LoVo (cell line): ENCODE measurements at places on chromosomes 12 and 14.

- DNase-seq, result no peak
Measured at GRCh38 chr14:100885196-100885595, 18.3 kb downstream of the RTL1 start.

DNA sequence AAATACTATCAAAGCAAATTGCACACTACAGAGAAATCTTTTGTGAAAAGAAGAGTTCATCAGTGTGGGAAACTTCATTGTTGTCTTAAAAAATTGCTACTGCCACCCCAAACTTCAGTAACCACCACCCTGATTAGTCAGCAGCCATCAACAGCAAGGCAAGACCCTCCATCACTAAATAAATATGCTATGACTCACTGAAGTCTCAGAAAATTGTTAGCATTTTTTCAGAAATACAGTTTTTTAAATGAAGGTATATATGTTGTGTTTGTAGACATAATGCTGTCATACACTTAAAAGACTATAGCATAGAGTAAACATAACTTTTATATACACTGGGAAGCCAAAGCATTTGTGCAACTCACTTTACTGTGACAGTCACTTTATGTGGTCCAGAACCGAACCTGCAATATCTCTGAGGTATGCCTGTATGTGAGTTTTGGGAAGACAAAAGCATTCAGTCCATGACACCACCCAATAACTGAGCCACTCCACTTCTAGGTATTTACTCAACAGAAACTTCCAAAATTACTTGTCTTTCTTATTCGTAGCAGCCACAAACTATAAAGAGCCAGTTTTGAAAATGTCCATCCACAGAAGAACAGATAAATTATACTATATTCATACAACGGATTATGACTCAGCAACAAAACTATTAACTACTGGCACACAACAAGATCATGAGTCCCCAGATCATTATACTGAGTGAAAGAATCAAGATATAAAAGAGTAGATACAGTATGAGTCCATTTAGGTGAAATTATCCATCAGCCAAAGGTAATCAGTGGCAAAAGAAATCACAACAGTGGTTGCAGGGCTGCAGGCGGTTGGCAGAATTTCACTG lies 649.6 kb downstream of the BCL11B start:
- DNase-seq, result no peak

- DNase-seq, result peak; percentile 46
Measured at GRCh38 chr12:3661028-3661427, 91.9 kb downstream of the CRACR2A start.

DNA sequence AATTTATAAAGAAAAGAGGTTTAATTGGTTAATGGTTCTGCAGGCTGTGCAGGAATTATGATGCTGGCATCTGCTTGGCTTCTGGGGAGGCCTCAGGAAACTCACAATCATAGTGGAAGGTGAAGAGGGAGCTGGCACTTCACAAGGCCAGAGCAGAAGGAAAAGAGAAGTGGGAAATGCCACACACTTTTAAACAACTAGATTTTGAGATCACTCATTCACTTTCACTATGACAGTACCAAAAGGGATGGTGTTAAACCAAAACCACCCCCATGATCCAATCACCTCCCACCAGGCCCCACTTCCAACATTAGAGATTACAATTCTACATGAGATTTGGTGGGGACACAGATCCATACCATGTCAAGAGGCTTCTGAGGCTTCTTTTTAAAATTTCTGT lies 62.6 kb downstream of the SLC38A4 start:
- no peak for DNase-seq

DNA sequence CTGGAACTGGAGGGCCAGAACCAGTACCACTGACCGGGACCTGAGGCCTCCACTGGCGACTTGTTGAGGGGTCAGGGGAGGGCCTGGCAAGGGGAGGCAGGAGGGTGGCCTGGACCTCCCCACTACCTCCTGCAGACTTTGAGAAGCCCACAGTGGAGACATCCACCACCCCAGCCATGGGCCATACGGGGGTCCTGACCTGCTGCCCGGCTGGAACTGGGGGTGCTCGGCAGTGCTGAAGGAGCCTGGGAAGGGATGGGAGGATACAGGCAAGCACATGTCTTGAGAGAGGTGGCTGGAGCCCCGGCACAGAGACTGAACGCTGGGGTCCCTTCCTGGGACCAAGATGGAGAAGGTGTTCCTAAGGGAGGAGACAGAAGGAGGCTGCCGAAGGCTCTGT lies 14.3 kb downstream of the NGB start:
- no peak for DNase-seq

- no peak for DNase-seq
Measured at GRCh38 chr14:95255013-95255412, 64.7 kb downstream of the CLMN start.

- DNase-seq, result no peak
Measured at GRCh38 chr12:104294927-104295668, 8.4 kb upstream of the EID3 start.

GRCh38 chr12:9925705-9926393 lies 6.3 kb downstream of the CLEC2A start:
- peak; percentile 54 for DNase-seq

DNA sequence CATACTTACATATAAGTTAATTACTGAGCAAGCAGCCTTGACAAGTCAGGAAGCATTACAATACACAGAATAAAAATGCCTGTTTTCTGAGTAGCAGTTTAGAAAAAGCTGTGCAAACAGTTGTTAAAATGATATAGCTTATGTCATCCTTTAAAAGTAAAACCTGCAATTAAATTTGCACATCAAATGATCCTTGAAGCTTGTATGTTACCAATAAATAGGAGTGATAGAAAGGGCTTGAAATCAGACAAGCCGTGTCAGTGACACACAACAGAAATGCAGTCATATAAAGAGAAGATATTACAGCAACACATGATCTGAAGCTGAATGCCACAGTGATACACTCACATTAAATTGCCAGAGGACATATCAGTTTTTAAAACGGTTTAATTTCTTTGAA lies 70.0 kb downstream of the EPS8 start:
- DNase-seq, result no peak

DNA sequence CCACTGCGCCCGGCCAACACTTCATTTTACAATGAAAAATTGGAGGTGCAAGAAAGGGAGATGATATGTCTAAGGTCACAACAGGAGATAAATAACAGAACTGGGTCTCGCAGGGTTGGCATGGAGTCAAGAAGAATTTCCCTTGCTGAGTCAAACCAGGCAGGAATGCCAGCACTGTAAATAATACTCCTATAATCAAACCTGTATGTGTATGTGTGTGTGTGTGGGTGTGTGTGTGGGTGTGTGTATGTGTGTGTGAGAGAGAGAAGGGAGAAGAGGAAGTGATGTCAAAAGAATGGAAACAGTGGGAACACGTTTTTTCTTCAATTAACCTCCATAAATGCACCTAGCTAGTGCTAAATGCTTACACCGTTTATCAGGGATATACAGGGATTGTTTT lies 70.4 kb downstream of the TMEM116 start:
- no peak for DNase-seq

DNA sequence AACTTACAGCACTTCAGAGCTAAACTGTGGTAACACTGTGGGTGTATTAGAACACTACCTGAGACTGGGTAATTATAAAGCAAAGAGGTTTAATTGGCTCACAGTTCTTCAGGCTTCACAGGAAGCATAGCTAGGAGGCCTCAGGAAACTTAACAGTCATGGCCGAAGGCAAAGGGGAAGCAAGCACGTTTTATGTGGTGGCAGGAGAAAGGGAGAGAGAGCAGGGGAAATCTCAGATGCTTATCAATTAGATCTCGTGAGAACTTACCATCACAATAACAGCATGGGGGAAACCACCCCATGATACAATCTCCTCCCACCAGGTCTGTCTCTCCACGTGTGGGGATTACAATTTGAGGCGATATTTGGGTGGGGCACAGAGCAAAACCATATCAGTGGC lies 512.6 kb downstream of the RERGL start:
- no peak for DNase-seq

- peak; percentile 58 for DNase-seq
Measured at GRCh38 chr14:94066089-94066676, 14.8 kb downstream of the DDX24 start.

DNA sequence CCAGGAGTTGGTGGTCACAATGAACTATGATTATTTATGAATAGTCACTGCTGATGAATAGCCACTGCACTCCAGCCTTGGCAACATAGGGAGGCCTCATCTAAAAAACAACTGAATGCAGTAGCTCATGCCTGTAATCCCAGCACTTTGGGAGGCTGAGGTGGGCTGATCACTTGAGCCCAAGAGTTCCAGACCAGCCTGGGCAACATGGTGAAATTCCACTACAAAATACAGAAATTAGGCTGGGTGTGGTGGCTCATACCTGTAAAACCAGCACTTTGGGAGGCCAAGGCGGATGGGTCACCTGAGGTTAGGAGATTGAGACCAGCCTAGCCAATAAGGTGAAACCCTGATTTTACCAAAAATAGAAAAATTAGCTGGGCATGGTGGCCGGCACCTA lies 13.5 kb upstream of the FAM177A1 start:
- no peak for DNase-seq

DNA sequence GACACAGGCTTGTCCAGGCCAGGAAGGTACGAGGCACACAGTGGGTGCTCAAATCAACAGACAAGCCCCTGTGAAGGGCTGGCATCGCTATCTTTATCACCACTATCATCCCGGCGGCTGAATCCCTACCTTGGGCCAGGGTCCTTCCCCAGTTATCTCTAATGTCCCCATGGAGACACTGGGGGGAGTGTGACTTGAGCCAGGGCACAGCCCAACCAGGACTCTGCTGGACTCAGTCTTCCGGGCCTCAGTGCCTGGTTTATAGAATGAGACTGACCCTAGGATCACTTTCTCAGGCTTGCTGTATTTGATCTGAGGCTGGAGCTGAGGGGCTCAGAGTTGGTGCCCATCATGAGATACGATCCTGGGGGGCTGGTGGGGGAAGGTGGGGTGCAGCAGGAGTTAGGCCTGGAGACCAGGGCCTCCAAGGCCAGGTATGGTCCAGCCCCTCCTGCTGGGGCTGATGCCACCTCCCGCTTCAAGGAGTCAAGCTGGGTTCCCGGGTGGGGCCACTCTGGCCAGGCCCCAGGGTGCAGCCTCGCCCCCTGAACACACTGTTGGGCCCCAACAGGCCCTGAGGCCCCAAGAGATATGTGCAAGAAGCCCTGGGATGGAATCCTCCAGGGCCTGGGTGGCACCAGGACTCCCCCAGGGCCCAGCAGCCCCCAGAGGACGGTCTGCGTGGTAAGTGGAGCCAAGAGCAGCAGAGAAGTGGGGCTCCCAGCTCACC lies 11.8 kb downstream of the BEGAIN start:
- no peak for DNase-seq

DNA sequence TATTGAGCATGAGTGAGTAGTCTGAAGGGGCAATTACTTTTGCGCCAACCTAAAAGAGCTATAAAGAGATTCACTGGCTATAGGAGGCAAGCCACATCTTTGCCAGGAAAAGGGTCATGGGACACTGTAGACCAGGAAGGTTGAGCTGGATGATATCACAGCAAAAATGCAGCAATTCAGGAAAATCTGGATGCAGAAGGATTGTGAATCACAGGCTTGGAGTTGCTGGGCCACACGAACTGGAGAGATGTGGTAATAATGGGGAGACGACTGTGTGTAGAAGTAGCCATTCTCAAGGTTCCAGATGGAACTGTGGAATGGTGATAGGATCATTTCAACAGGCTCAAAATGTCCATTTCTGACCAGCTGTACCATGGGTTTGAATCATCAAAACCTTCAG lies 151.4 kb upstream of the DAAM1 start:
- DNase-seq, result no peak

- DNase-seq, result no peak
Measured at GRCh38 chr14:39430762-39431415, 1.3 kb downstream of the FBXO33 start.

- DNase-seq, result no peak
Measured at GRCh38 chr12:4270016-4270830, 3.3 kb upstream of the CCND2 start.

DNA sequence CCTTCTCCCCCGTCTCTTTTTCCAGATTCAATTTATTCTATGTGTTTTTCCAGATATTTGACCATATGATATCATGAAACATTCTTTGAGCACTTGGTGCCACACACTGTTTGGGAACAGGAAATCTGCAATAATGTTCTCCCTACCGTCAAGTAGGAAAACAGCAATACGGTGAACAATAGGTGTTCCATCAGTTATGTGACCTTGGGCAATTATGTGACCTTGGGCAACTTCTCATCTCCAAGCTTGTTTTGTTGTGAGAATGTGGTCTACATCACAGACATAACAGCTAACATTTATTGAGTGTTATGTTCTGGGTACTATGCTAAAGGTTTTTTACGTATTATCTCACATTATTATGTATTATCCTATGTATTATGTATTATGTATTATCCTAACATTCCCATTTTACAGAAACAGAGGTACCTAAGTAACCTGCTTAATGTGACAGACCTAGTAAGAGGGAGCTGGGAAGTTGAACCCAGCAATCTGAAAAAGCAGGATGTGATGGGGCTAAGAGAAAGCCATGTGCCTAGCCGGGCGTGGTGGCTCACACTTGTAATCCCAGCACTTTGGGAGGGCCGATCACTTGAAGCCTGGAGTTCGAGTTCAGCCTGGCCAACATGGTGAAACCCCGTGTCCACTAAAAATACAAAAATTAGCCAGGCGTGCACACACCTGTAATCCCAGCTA lies 1.2 kb upstream of the NEK9 start:
- DNase-seq, result peak; percentile 19

DNA sequence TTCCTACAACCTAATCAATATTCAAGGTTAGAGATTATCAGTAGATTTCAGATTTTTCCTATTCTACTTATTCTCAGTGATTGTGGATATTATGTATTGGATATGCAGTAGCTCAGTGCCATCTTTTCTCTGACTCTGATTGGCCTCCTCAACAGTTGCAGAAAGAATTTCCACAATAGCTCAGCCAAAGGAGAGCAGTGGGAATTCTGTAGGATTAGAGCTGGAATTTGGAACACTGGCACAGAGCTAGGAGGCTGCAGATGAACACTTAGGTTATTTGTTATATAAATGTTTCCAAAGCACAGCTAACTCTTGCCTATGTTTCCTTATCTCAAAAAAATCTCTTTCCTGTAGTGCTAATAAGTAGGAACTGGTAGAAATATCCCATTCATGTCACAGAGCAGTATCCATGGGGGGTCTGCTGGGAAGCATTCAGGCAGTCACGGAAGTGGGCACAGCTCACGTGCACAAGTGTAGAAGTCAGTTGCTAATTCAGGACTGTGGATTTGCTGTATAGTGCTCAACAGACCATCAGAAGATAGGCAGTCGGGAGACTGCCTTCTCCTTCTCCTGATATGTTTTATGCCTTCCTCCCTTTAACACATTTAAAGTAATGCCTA lies 116.2 kb upstream of the TMEM260 start:
- no peak for DNase-seq

DNA sequence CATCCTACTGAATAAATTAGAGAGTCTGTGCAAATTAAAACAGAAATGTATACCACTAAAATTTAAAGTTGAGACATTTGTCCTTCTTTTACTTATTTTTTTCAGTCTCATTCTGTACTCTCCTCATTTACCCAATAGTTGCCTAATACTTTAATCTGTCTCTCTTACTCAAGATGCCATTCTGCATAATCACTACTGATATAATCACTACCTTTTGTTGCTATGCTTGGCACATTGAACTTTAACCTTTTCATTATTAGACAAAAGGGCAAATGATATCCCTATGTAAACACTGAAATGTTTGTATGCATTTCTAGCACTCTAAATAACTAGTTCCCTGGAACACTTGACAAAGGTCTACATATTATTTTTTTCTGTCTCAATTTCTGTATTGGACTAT lies 1108.3 kb upstream of the FLRT2 start:
- no peak for DNase-seq
